ENCODE measurements at places on chromosomes 6 and 20.

GRCh38 chr6:12485837-12486236 is 195.7 kb downstream of the EDN1 start:
- no peaks in the 10 kb centered on the region for H3K36me3 ChIP-seq
- no peaks in the 10 kb centered on the region for H3K4me1 ChIP-seq
- H3K27ac ChIP-seq = no peak overlapping the region
- DNase-seq = no peak
- H3K27me3 ChIP-seq = no peaks in the 10 kb centered on the region
- H3K4me3 ChIP-seq = no peak overlapping the region

GRCh38 chr6:21522797-21523456 is 70.6 kb upstream of the SOX4 start:
- no peaks in the 10 kb centered on the region for H3K27me3 ChIP-seq
- H3K36me3 ChIP-seq = no peaks in the 10 kb centered on the region
- H3K27ac ChIP-seq = no peak overlapping the region

GRCh38 chr6:35454391-35455110 is 2.4 kb downstream of the FANCE start:
- no peaks in the 10 kb centered on the region for H3K27me3 ChIP-seq
- peaks cover 1% of the 10 kb centered on the region for H3K4me1 ChIP-seq
- H3K27ac ChIP-seq = no peak overlapping the region
- DNase-seq = no peak
- H3K4me3 ChIP-seq = no peak overlapping the region

GRCh38 chr6:32716396-32716795 is 24.8 kb upstream of the HLA-DQA2 start:
- no peak overlapping the region for H3K27ac ChIP-seq
- H3K27me3 ChIP-seq = no peaks in the 10 kb centered on the region
- no peak overlapping the region for H3K4me3 ChIP-seq
- H3K4me1 ChIP-seq = no peaks in the 10 kb centered on the region
- H3K36me3 ChIP-seq = no peaks in the 10 kb centered on the region
- DNase-seq = no peak

DNA sequence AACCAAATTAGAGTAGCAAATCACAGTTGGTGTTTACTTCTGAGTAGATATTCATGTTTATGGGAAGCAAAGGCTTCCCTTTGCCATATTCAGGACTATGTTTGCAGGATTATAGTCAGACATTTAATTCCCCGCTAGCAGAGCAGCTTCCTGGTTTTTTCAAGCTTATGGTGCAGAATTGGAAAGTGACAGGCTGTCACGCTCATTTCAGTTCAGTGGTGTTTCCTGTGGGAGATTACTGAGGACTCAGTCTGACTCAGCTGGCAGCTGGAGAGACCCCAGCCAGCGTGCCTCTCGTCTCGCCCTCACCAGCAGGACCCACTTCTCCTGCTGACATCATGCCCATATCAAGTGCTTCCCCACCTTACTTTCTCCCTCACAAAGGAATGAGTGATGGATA is 85.1 kb downstream of the LYRM2 start:
- no peak overlapping the region for H3K27ac ChIP-seq
- H3K27me3 ChIP-seq = no peaks in the 10 kb centered on the region
- no peaks in the 10 kb centered on the region for H3K36me3 ChIP-seq

- H3K36me3 ChIP-seq = no peaks in the 10 kb centered on the region
- no peaks in the 10 kb centered on the region for H3K27me3 ChIP-seq
- H3K27ac ChIP-seq = no peak overlapping the region
- no peak for DNase-seq
- no peak overlapping the region for H3K4me3 ChIP-seq
These were observed 53.9 kb upstream of the SOX4 start for GRCh38 chr6:21539621-21540100.

GRCh38 chr6:32937230-32937633 is 3.6 kb downstream of the HLA-DMB start:
- H3K4me1 ChIP-seq = no peaks in the 10 kb centered on the region
- no peaks in the 10 kb centered on the region for H3K27me3 ChIP-seq
- H3K36me3 ChIP-seq = no peaks in the 10 kb centered on the region
- H3K27ac ChIP-seq = no peak overlapping the region
- no peak overlapping the region for H3K4me3 ChIP-seq

Data from iPS DF 6.9 (cell line).